Stimulated activated CD4-positive, alpha-beta T cell treated with anti-CD3 and anti-CD28 coated beads, Interleukin-1b, Interleukin-23, amount 100 ng/mL, for 1 hour (primary cell): ENCODE measurements at places on chromosomes 7 and 10.

GRCh38 chr7:105782391-105783042 is 93.9 kb downstream of the ATXN7L1 start:
- no peak for DNase-seq

- DNase-seq = no peak
These were observed 19.1 kb downstream of the UBTD1 start for GRCh38 chr10:97517778-97518300.

GRCh38 chr7:2710901-2711551 is 23.0 kb downstream of the AMZ1 start:
- no peak for DNase-seq

DNA sequence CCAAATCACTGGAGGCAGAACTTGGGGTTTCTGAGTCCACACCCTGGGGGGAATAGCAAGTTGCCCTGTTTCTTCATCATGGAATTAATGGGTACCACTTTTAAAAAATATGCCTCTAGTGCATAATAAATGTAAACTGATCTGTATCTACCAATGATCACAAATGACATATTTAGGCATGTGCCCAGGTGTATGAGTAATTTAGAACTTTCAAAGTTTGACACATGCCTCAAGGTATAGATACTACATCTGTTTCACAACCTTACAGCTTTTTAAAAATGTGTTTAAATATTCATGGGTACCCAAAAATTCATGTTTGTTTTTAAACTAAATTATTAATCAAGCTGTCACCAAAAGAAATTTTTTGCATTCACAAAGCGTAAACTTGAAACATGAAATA is 226.0 kb downstream of the KIAA1217 start:
- DNase-seq = no peak

DNA sequence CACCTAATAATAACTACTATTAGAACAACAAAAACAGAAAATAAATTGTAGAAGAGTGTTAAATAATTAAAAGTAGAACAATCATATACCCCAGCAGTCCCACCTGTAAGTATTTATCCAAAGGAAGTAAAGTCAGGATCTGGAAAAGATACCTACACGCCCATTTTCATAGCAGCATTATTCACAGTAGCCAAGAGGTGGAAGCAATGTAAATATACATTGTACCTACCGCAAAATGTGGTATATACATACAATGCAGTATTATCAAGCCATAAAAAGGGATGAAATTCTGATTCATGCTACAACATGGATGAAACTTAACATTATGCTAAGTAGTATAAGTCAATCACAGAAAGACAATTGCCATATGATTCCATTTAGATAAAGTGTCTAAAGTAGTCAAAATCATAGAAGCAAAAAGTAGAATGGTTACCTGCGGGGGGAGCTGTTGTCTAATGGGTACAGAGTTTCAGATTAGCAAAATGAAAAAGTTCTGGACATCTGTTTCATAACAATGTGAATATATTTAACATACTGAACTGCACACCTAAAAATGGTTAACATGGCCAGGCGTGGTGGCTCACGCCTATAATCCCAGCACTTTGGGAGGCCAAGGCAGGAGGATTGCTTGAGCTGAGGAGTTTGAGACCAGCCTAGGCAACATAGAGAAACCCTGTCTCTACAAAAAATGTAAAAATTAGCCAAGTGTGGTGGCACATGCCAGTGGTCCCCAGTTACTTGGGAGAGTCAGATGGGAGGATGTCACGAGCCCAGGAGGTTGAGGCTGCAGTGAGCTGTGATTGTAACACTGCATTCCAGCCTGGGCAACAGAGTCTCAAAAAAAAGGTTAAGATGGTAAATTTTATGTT is 6.0 kb upstream of the TMED4 start:
- DNase-seq = no peak

- no peak for DNase-seq
These were observed 5.4 kb downstream of the PSD start for GRCh38 chr10:102413053-102413705.

- peak; percentile 15 for DNase-seq
These were observed 11.5 kb downstream of the PMS2 start for GRCh38 chr7:5997210-5997808.

GRCh38 chr7:5462216-5462615 is 38.6 kb upstream of the TNRC18 start:
- no peak for DNase-seq

DNA sequence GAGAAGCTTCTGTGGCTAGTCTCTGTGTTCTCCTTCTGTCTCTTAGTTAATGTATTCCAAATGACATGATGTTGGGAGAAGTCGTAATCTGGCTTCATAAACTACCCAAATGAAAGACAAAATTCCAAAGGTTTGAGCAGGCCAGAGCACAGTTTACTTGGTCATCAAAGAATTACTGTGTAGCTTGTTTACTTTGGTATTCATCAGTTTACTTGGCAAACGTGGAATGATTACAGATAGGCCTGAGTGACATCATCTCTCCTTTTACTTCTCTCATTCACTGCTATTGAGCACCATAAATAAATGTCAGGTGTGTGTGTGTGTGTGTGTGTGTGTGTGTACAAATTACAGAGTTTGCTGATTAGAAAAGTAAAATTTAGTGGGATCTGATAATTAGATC is 327.3 kb downstream of the PHTF2 start:
- no peak for DNase-seq

GRCh38 chr10:43322769-43323168 is 48.7 kb upstream of the FXYD4 start:
- peak; percentile 63 for DNase-seq

DNA sequence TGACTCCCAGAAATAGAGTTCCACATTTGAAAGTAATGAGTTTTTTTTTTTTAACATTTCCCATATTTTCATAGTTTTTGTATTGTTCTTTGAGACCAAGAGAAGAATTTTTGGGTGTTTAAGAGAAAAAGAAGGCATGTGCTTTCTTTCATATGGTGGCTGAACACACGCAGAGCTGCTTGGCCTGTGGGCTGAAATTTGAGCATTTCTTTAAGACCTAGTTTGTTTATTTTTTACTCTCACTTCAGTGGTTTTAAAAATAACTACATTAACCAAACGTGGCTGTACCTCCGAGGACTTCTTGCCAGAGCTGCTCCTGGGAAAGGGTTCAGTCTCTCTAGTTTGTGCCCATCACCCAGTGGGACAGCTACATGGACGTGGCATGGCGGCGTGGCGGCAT is 58.3 kb downstream of the INPP5A start:
- DNase-seq = no peak

GRCh38 chr10:124622158-124622557 is 122.0 kb downstream of the FAM53B start:
- no peak for DNase-seq

- no peak for DNase-seq
These were observed 398.5 kb upstream of the CNTNAP2 start for GRCh38 chr7:145718129-145718528.

DNA sequence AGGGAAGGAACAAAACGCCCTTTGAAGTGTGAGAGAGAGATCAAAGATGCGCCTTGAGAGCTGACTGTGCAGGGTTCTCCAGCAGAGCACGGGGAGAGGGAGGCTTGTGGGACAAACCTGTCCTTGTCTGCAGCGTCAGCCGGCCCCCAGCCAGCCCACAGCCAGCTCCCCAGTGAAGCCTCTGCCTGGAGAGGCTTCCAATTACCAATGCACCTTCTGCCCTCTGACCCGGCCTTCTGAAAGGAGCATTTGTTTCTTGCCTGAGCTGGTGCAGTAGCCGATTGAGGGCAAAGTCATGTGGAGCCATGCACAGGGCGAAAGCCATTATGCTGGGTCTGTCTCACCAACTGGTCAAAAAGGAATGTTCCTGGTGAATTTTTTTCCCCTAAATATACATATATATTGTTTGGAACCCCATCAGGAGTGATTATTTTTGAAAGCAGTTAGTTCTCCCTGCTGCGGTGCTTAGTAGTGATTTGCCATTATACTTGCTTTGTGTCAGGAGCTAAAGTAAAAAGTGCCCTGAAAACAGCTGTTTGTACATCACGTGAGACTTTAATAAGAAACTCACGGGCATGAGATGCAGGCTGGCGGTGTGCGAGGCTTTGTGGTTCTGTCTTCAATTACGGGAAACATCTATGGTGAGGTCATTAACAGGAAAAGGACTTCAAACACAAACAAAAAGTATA is 268.6 kb downstream of the KLF6 start:
- DNase-seq = no peak

- DNase-seq = no peak
These were observed 971 bp downstream of the AEBP1 start for GRCh38 chr7:44104860-44105771.

DNA sequence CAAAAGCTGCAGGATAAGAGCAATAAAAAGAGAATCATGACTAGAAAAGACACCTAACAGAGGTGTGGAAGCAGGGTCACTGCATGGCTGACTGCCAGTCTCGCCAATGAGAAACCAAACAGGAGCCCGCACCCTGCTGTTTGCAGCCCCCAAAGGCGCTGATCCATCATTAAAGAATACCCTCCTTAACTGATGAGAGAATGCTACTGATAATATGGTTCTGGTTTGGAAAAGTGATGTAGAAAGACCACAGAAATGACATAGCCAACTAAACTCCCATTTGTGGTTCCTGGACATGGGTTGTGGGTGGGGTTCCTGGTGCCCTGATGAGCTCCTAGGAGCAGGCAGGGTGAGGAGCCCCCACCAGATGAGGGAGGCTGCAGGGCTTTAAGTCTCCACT is 207.4 kb downstream of the TNS3 start:
- DNase-seq = no peak

GRCh38 chr7:91491868-91492267 is 227.6 kb downstream of the FZD1 start:
- DNase-seq = no peak

DNA sequence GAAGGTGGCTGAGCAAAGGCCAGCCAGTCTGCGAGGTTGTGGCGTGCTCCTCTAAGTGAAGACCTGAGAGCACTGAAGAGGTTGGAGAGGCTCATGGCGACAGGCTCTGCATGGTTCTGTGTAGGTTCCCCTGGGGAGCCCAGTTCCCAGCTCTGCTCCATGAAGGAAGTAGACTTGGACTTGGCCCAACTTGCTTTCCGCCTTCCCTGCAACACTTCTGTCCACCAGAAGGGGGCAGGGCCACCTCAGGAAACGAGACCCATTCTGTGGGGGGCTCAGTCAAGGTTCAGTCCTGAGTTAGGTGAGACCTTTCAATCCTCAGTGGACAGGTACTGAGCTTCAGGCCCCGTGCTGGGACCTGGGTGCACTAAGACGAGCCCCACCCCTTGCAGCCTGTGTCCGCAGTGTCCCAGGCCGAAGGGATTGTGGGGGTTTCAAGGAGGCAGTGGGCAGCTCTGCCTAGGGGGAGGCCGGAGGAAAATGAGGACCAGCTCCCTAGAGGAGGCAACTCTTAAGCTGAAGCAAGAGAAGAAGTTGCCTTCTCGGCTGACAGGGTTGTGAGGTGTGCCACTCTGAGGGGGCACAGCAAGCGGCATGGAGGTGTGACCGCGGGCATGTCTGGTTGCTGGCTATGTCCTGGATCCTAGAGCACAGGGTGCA is 15.0 kb upstream of the PCBD1 start:
- no peak for DNase-seq

GRCh38 chr10:84863675-84864074 is 535.3 kb downstream of the CCSER2 start:
- no peak for DNase-seq

- no peak for DNase-seq
These were observed 185.5 kb downstream of the ADARB2 start for GRCh38 chr10:1551636-1552338.

DNA sequence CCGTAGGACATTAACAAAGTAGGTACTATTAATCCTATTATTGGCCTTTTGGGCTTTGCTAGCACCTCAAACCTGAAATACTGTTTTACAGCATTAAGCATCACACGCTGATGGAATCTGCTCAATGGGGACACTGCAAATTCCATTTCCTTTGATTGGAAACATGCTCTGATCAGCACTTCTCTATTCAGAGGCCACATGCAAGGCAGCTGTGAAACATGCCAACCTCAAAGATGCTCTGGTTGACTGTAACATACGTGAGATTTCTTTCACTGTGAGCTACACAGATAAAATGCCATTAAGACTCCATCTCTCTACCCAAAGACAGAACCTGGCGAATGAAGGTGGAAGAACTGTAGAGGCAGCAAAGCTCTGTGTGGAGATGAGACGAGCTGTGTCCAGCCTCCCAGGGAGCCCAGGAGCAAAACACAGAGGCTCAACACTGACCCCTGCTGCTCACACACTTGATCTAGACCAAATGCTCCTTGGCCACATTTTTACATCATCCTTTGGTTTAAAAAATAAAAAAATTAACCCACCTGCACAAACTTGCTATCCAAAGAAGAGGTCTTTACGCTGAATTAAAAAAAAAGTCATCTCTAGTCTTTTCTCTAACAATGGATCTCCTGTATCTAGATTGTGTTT is 8.0 kb downstream of the RSU1 start:
- peak; percentile 34 for DNase-seq

DNA sequence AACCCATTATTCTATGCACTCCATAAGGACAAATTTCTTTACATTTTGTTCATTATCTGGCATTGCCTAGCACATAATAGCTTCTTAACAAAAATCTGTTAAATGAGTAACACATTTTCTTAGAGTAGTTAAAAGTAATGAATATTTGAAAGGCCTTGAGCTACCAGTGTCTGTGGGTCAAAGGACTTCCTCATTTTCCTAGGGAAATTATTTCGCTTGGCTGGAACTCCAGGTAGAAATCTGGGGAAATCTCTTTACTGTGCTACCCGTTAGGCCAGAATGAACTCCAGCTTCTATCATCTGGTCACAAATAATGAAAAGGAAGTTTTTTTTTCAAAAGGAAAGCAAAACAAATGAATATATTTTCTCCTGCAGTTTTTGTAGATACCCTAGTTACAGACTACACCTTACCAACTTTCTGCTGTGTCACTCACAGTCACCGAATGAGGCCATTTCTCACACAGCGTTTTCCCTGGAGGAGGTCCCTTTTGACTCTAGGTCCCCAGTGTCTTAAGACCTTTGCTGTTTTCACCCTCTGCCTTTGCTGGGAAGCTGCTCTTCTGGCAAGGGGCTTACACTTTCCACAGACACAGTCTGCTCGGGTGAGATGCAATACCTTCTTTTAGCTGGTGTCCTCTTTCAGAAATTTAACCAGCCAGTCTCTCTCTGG is 1.6 kb downstream of the SAMD9L start:
- no peak for DNase-seq

GRCh38 chr7:104552102-104552501 is 223.7 kb downstream of the LHFPL3 start:
- no peak for DNase-seq

DNA sequence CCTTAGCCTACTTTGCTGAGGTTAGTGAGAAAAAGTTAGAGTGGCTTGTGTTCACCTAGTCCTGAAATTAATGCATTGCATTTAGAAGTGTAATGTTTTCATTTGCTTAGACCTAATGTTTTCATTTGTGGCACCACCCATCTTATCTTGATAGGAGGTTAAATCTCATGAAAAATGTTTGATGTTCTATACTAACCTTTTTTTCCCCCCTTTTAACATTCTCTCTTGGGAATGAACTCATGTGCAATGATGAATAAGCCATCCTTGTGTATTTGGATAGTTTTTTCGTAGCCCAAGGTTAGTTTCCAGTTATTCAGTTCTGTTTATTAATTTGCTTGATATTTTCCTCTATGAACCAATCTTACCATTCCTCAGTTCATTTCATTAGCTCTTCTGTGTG is 2.8 kb downstream of the FHIP2A start:
- DNase-seq = no peak
